ENCODE measurements at places on chromosomes 3 and 15.

- no peak for DNase-seq
Measured at GRCh38 chr3:152037297-152037696, 163.9 kb downstream of the SUCNR1 start.

- no peak for DNase-seq
Measured at GRCh38 chr3:114308830-114309229, 15.0 kb downstream of the TIGIT start.

GRCh38 chr15:25776071-25776746, 86.9 kb downstream of the ATP10A start:
- DNase-seq: no peak

- DNase-seq: no peak
Measured at GRCh38 chr15:83858820-83859505, 205.0 kb downstream of the ADAMTSL3 start.

DNA sequence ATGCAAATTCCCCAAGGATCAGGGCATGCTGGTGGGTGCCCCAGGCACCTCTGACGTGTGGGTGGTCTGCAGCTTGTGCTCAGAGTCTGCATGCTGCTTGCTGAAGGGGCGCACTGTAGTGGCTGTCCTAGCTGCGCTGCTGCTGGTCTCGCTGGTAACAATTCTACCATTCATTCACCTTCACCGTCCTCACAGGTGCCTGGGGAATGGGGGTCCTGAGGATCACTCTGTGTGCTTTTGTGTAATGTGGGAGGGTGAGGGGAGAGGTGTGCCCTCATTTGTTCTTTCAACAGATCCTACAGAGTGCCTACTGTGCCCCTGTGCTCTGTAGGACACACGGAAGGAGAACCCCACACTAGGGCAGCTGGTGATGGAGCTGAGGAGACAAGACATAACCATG, 2.1 kb upstream of the ITGA11 start:
- peak; percentile 29 for DNase-seq

DNA sequence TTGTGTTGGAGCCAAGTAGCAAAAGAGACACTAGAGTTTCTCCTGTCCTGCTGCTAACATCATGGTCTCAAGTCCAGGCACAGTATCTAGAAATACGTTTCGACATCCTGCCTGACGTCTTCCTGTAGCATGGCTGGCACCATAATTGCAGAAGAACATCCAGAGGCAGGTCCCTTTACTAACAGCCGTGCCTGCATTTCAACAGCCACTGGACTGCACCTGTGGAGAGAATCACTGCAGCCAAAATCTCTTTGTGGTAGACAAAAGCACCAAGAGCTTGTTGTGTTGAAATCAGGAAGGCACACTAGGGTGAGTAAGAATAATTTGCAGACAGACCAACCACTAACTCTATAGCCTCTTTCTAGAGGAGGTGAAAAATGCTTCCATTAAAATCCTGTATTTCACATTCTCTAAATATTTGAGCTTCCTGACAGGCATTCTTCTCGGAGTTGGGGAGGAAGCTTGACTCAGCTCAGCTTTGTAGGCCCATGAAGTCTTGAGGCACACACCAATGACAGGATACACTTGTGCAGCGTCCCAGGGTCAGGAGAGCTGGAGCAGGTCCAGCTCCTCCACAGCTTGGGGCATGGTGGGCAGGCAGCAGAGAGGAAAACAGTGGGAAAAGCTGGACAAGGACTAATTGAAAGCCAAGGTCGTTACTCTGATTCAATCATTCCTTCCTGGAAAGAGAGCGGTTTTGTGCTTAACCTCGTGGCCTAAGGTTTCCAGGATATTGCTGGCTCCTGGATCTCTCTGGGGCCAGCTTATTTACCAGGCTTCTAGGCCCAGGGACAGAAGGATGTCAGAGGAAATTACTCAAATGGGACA, 244.9 kb downstream of the FAM43A start:
- DNase-seq: peak; percentile 74

DNA sequence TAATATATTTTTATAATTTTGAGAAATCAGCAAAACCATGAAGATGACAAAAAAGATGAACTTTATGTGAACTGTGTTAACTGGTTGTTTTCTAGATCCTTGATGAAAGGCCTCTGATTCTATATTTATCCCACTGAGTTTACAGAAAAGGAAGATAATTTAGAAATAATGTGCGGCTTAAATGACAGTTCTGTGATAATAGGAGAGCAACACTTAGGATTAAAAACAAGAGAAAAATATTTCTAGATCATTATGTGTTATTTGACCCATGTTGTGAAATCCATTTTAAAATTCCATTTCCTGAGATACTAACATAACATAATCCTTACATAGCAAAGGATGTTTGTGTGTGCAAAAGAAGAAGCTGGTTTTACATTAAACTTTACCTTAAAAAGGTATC, 598.0 kb downstream of the DIPK2A start:
- DNase-seq: no peak

DNA sequence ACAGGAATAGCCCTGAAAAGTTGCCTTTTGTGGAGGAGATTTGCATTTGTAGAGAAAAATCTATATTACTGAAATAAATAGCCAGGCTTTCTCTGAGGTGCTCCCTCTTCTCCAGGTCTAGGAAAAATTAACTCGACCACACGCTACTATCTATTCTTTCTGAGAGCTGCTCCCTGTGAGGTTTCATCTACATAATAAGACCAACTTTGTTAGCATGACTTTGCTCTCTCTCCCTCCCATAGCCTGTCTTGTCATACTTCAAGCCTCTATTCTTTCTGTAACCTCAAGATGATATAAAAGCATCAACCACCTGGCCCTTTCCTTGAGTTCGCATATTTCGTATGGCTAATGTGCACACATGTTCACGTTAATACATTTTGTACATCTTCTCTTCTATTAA, 75.8 kb upstream of the STRIT1 start:
- DNase-seq: no peak

DNA sequence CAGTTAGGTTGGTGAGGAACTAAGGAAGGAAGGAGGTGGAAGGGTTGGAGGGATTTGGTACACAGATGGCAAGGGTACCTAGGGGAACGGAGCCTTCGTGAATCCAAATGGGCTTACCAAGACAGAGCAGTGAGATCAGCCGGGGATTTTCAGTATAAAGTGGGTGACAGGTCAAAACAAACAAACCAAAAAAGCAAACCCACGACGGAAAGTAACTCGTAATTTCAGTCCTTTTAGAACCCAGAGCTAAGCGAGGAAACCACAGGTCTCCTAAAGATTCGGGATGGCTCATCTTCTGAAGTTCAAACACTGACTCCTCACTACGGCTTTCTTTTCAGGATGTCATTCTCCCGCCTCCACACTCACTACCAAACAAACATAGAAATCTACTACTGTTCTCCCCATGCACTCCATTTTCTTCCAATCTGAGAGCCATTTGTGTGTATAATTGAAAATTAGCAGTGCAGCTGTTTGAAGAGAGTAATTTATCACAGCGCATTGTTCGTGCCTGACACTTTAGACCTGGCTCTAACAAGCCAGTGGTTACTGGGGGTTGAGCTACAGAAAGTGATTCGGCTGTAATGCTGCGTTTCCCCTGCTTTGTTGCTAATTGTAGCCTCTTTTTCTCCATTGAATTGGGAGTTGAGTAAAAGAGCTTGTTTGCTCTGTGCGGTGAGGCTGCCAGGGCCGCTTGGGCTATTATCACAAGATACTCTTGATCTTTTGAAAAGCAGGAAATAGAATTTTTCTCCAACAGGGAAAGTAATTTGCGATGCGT, 64.7 kb upstream of the CCDC39 start:
- no peak for DNase-seq

GRCh38 chr3:50607271-50608091, 4.1 kb downstream of the CISH start:
- DNase-seq: no peak

- no peak for DNase-seq
Measured at GRCh38 chr3:58038675-58039292, 30.6 kb downstream of the FLNB start.

- no peak for DNase-seq
Measured at GRCh38 chr3:1787094-1787493, 311.6 kb upstream of the CNTN4 start.

- no peak for DNase-seq
Measured at GRCh38 chr3:15113471-15113870, 14.5 kb upstream of the RBSN start.

- no peak for DNase-seq
Measured at GRCh38 chr3:139455855-139456254, 20.5 kb downstream of the RBP2 start.

- no peak for DNase-seq
Measured at GRCh38 chr3:156676768-156677479, 2.5 kb downstream of the TIPARP start.

- DNase-seq: no peak
Measured at GRCh38 chr3:46659285-46659684, 34.2 kb downstream of the ALS2CL start.

DNA sequence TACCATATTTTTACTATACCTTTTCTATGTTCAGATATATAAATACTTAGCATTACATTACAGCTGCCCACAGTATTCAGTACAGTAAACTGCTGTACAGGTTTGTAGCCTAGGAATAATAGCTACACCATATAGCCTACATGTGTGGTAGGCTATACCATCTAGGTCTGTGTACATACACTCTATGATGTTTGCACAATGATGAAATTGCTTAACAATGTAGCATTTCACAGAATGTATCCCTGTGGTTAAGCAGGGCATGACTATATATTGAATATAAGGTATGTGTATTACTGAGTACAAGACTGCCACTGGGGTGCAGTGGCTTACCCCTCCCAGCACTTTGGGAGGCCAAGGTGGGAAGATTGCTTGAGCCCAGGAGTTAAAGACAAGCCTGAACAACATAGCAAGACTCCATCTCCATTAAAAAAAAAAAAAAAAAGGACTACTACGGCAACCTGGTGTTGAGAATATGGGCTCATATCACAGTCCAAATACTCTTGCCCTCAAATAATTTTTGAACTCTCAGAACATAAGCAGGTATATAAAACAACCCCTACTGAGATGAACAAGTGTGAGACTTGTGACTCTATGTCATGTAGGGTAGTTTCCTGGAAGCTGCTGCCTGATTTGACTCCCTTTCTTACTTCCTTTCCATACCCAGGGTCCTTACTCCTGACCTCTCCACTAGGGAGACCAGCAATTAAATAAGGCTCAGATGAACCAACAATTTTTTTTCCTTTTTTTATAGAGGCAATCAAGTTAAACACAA, 4.8 kb downstream of the PPP1R14D start:
- no peak for DNase-seq

GRCh38 chr15:80804970-80805495, 25.9 kb downstream of the CEMIP start:
- DNase-seq: no peak

DNA sequence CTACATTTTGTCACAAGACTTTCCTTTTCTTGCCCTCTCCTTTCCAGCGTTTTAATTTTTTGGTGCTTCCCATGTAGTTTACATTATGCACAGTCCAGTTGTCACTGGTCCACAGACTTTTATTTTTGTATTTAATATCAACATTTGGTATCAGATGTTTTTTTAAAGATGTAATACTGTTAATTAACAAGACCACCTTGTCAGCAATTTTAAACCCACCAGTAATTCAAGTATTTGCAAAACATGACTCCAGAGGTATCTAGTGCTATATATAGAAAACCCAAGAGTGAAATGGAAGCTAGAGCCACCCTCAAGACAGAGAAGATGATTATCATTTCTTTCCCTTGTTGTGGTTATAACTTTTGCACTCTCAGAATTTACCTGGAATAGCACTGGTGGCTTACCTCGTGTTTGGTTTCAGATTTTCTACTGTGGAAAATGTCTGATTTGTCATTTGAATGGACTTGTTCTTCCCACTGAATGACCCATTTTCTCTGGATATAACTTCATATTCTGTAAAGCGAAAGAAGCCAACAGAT, 56.2 kb downstream of the TFG start:
- no peak for DNase-seq

DNA sequence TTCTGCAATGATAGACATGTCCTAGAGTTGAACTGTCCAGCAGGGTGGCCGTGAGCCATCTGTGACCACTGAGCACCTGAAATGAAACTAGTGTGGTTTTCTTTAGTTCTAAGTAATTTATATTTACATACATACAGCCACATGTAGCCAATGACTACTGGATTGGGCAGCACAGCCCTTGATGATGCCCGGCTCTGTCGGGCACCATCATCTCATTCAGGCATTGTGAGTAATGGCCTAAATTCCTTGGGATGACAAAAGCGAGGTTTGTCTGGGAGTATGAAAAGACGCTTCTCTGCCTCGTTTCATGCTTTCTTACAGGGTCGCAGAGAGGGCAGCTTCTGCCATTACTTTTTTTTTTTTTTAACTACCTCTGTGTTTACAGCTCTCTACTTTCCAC, 251.9 kb upstream of the HES1 start:
- peak; percentile 36 for DNase-seq

- DNase-seq: no peak
Measured at GRCh38 chr3:152915695-152916094, 80.8 kb downstream of the P2RY1 start.

DNA sequence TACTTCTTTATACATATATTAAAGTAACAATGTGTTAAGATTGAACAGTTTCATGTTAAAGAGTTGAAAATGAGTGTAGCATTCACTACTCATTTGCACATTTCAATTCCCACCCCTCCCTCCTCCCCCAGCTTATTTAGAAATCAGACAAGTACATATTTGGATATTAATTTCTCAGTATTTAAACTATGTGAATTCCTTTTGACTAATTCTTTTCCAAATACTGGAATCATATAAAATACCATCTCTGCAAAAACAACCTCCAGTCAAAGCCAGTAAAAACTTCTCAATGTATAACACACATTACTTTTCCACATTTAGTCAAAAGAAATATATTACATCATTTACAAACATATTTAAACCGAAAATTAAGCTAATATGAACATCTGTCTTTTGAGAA, 25.5 kb upstream of the SHC4 start:
- DNase-seq: no peak

- DNase-seq: no peak
Measured at GRCh38 chr3:137121704-137122314, 164.0 kb downstream of the IL20RB start.

- DNase-seq: no peak
Measured at GRCh38 chr15:31477301-31477700, 150.7 kb downstream of the KLF13 start.

- DNase-seq: no peak
Measured at GRCh38 chr3:35639254-35640186, at the start of gene ARPP21. TSS of gene ARPP21 (plus strand) at chr3:35639525. CDS start at chr3:35681752, 42,227 bp downstream.

DNA sequence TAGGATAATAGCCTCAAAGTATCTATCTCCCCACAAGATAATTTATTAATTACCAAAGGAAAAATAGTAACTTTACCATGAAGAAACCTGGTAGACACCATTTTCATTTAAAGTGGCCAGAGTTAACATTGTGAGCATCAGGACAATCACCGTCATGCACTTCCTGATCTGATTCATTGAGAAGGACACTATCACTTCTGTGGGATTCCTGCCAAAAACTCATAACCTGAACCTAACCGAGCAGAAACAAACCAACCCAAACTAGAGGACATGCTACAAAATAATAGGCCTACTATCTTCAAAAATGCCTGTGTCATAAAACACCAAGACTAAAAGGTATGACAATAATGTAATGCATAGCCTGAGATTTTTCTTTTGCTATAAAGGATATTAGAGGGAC, 39.0 kb downstream of the FSIP1 start:
- DNase-seq: no peak

- no peak for DNase-seq
Measured at GRCh38 chr15:91435113-91435512, 335.1 kb downstream of the SV2B start.

- DNase-seq: no peak
Measured at GRCh38 chr15:36172955-36173354, 406.5 kb upstream of the CDIN1 start.
